Smooth muscle cell of bladder (primary cell): ENCODE measurements at places on chromosomes 11 and 22. TPM values are rescaled to one million over a fixed set of nuclear protein-coding genes. Genes with fewer than 3 reads are reported as not detected.

The TRIM44 gene
- 9.0 and 24.4 TPM in 2 replicates for total RNA-seq

The OR52E8 gene
- not detected in 2 replicates for total RNA-seq

The NAALADL1 gene
- total RNA-seq, result 23.9 and 27.7 TPM in 2 replicates

The ZNF195 gene
- total RNA-seq, result 11.0 and 12.9 TPM in 2 replicates

The OR4C6 gene
- total RNA-seq, result not detected in 2 replicates

The ACP2 gene
- total RNA-seq, result 13.9 and 16.4 TPM in 2 replicates
